ENCODE measurements at places on chromosomes 11 and 22.

DNA sequence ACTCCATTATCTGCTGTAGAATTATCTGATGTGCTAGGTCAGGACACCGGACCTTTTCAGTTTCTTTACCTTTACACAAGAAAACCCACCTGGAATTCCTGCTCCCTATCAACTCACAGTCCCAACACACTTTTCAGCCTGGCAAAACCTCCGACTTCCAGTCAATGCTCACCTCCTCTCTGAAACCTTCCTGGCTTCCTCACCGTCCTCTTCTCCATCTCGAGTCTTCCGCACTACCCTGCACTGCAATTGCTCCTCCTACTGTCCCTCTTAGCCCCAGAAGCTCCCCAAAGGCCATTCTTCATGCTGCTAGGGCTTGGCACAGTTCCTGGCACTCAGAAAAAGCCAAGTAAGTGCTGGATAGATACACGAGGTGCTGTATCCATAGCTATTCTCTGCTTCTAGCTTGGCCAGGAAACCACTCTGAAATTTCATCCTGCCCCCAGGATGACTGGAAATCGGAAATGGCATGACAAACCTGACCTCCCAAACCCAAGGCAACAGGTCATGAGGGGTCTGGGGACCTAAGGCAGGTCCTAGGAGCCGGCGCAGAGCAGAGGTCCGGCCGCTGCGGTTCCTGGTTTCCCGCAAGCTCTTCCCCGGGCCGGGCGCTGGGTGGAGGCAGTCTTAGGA is 702 bp downstream of the SYN3 start:
- DNase-seq, result no peak

DNA sequence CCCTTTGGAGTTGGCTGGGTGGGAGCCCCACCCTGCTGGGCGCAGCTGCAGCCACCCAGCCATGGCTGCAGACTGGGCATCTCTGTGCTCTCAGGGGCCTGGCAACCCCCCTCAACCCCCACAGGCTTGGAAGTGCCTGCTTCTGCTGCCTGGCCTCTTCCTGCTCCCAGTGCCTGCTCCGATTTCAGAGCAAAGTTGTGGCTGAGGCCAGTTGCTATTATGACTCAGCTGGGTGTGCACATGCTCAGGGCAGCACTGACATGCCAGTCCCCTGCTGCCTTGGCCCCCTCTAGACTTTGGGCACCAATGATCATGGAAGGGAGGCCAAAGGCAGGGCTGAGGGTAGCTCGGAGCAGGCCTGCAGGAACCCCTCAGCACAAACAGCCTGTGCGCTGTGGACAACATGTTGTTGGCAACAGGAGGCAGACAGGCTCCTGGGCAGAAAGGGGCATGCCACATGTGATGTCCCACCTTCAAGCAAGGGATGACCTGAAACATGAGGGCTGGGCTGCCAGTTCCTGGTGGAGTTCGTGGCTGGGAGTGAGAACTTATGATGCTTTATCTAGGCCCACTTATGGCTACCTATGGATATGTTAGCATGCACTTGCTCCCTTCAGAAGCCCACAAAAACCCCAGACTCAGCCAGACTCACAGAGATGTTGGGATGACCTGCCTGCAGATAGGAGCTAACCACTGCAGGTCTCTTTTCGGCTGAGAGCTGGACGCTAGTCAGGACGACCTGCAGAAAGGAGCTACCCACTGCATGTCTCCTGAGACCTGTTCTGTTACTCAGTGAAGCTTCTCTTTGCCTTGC is 96.4 kb upstream of the AMOTL1 start:
- peak; percentile 4 for DNase-seq

DNA sequence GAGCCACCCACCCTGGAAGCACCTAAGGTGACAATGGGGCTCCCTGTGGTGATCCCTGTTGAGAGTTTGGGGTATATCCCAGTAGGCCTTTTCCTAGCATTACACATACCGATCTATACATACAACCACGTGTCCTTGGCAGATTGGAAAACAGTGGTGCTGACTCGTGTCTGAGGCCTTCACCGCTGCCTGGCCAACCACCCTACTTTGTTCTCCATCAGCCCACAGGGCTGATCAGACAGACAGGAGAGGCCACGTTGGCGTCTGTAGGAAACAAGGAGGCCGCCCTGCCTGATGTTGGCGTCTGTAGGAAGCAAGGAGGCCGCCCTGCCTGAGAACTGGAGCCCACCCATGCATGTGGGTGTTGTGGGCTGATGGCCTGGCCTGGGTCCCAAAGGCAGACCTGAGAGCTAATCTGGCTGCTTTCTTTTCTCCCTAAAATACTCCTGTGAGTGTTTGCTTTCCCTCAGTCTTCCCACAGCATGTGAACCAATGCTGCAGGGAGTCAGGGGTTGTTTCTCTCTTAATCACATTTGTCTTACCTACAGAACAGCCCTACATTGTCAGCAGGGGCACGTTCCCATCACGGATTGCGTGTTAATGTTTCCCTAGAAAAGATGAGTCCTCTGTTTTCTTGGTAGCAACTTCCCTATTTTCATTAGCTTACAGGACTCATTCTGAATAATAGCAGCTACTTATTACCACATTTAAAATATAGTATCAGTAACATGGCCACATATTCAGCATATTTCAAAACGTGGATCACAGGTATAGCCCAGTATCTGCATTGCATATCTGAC is 57.2 kb downstream of the SBF1 start:
- peak; percentile 40 for DNase-seq

GRCh38 chr22:22058633-22059290 is 76.2 kb upstream of the TOP3B start:
- DNase-seq, result no peak

DNA sequence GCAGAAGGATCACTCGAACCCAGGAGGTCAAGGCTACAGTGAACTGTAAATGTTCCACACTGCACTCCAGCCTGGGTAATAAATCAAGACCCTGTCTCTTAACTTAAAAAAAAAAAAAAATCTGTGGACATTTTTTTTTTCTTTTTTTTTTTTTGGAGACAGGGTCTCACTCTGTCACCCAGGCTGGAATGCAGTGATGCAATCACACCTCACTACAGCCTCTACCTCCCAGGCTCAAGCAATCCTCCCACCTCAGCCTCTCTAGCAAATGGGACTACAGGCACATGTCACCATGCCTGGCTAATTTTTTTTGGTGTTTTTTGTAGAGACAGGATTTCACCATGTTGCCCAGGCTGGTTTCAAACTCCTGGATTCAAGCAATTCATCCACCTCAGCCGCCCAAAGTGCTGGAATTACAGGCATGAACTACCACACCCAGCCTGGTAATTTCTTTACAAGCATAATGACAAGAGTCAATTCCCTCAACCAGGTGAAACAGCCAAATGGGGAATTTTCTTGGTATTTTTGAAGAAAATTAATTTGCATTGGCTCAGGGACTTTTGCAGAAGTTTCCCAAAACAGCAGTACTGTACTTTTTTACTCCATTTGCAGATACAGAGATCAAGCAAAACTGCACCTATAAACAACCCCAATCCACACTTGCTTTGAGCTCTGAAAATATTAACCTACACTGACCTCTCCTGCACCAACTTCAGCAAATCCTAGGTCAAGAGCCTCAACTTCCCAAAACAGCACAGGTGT is 44.0 kb downstream of the MRTFA start:
- no peak for DNase-seq

- no peak for DNase-seq
Measured at GRCh38 chr11:79786961-79787360, 346.1 kb upstream of the TENM4 start.

DNA sequence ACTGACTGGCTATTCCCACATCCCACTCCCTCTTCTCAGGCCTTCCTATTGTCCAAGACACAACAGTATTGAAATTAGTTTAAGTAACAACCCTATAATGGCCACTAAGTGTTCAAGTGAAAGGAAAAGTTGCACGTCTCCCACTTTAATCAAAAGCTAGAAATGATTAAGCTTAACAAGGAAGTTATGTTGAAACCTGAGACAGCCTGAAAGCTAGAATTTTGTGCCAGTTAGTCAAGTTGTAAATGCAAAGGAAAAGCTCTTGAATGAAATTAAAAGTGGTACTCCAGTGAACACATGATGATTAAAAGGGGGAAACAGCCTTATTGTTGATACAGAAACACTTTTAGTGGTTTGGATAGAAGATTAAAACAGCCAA is 332.7 kb downstream of the CASP12 start:
- no peak for DNase-seq
